ENCODE measurements at places on chromosomes 1 and 21. TPM values are rescaled to one million over a fixed set of nuclear protein-coding genes. Genes with fewer than 3 reads are reported as not detected.

DNA sequence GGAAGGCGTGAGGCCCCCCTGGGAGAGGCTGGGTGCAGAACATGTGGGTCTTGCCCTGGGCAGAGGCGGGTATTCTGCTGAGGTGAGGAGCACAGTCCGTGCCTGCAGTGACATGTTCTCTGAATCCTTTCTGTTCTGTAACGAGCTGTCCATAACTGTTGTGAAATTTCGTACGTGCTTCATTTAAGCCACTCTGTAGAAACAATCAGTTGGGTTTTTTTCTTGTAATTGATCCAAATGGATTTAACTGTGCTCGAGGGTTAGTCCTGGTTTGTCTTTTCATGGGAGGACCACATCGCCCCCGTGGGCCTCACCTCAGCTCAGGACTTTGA is 45.4 kb upstream of the DIP2A start:
- no peak overlapping the region for H3K27ac ChIP-seq
- DNase-seq, result no peak
- H3K36me3 ChIP-seq, result peaks cover 7% of the 10 kb centered on the region
- no peak overlapping the region for H3K4me3 ChIP-seq
- H3K4me1 ChIP-seq, result no peaks in the 10 kb centered on the region
- H3K27me3 ChIP-seq, result no peaks in the 10 kb centered on the region

ZNF670 gene
- 8.0 TPM for total RNA-seq

PRKAB2 gene
- 14.1 TPM for total RNA-seq

MXRA8 gene
- total RNA-seq, result 308 TPM

TNNT2 gene
- 1.3 TPM for total RNA-seq

SSX2IP gene
- total RNA-seq, result 1.1 TPM

GRCh38 chr1:229383961-229384360 is 41.1 kb upstream of the CCSAP start:
- H3K4me3 ChIP-seq, result no peak overlapping the region
- H3K4me1 ChIP-seq, result no peaks in the 10 kb centered on the region
- DNase-seq, result no peak
- no peak overlapping the region for H3K27ac ChIP-seq

GRCh38 chr1:25668931-25669573 is 52.5 kb downstream of the MAN1C1 start:
- no peaks in the 10 kb centered on the region for H3K4me1 ChIP-seq
- H3K27ac ChIP-seq, result no peak overlapping the region
- H3K4me3 ChIP-seq, result no peak overlapping the region
- no peak for DNase-seq
- no peaks in the 10 kb centered on the region for H3K27me3 ChIP-seq
- no peaks in the 10 kb centered on the region for H3K36me3 ChIP-seq

DNA sequence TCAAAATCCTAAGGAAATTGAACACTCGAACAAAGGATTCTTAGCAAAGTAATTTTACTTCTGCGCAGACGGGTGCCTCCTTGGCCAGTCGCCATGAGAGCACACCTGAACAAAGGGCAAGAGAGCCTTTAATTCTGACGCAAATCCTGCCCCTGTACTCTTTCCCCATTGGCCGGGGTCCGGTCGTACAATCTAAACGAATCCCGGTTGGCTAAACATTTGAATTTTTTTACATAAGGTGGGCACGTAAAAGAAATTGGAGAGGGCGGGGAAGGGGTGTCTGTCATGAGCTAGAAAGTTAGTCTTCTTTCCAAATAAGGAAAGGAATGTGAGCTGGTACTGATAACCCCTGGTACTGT is 8.2 kb upstream of the IL22RA1 start:
- peak overlapping the region; percentile 34 for H3K4me3 ChIP-seq
- H3K27me3 ChIP-seq, result no peaks in the 10 kb centered on the region
- peak; percentile 92 for DNase-seq
- H3K4me1 ChIP-seq, result no peaks in the 10 kb centered on the region
- H3K27ac ChIP-seq, result peak overlapping the region; percentile 87

KIAA1614 gene
- total RNA-seq, result 4.3 TPM

GRCh38 chr1:181120924-181121323 is 32.4 kb downstream of the IER5 start:
- no peaks in the 10 kb centered on the region for H3K27me3 ChIP-seq
- no peaks in the 10 kb centered on the region for H3K36me3 ChIP-seq
- H3K27ac ChIP-seq, result peak overlapping the region; percentile 38
- H3K4me3 ChIP-seq, result no peak overlapping the region
- no peak for DNase-seq

CLDN17 gene
- not detected for total RNA-seq

CCSAP gene
- 13.5 TPM for total RNA-seq

GRCh38 chr1:77401384-77401783 is 119.6 kb downstream of the AK5 start:
- no peak for DNase-seq
- no peaks in the 10 kb centered on the region for H3K27me3 ChIP-seq
- H3K4me3 ChIP-seq, result no peak overlapping the region
- H3K4me1 ChIP-seq, result peaks cover 2% of the 10 kb centered on the region

OVAAL gene
- not detected for total RNA-seq

- no peaks in the 10 kb centered on the region for H3K27me3 ChIP-seq
- H3K27ac ChIP-seq, result no peak overlapping the region
- H3K4me1 ChIP-seq, result no peaks in the 10 kb centered on the region
- DNase-seq, result no peak
These were observed 6.0 kb upstream of the AGPAT3 start for GRCh38 chr21:43858806-43859648.

DNA sequence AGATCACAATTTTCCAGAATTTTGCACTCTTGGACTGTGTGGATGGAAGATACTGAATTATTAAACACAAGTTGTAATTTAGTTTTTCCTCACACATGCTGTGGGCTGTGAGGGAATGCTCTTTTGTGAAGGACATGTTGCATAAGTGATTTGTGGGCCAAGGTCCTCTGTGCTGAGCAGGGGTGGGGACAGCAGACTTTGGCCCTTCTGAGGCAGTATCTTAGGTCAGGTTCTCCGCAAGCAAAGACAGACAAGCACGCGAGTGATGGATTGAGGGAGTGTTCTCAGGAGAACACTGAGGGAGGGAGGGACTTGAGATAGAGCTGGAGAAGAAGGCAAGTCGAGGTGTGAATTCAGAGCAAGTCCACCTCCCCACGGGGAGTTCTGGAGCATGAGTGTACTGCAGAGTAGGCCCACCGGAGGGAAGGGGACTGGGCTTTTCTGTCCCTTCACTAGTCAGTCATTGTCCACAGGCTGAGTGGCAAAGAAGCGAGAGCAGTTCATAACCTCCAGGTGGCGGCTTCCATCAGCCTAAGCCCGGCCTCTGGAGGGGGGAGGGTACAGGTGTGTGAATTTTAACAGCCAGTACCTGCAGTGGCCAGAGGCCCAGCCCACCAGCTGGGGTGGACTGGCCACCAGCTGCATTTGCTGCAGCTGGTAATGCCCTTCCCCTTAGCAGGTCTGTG is 19.1 kb upstream of the CD101 start:
- H3K4me1 ChIP-seq, result no peaks in the 10 kb centered on the region
- no peaks in the 10 kb centered on the region for H3K36me3 ChIP-seq
- DNase-seq, result no peak
- H3K4me3 ChIP-seq, result no peak overlapping the region
- H3K27ac ChIP-seq, result no peak overlapping the region

DNA sequence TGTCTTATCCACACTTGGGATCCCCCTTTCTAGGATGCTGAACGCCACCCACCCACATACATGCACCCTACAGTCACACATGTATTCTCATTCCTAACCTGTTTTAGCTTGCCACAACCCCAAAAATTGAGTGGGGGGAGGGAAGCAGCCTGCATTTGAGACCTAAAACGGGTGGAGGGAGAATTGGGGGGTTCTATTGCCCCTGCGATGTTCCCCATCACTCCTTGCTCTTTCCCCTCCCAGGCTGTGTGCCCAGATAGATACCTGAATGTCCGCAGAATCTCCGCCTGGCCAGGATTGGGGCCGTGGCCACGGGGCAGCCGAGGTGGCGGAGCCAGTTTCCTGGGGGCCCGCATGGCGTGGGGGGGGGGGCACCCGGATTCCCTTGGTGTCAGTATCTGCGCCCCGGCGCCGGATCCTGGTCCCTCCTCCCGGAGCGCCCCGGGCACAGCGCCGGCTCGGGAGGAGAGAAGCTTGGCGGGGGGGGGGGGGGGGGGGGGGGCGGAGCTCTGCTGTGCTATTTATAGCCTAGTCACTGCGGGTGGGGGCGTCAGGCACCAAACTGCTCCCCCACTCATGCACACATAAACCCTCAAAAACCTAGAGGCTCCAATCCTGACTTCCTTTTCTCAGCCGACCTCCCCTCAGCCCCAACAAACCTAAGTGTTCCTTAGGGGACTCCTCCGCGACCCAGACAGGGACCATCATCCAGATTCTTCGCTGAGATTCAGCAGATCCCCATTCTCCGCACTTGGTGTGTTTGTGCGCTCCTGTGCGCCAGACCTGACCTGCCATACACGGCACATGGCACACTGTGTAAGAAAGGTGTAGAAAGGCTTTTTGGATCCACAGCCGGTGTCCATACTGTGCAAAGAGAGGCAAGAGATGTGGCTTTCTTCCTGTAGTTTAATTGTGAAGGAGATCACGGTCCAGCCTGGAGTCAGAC is 1.9 kb downstream of the ANKRD34A start:
- H3K36me3 ChIP-seq, result no peaks in the 10 kb centered on the region
- H3K4me1 ChIP-seq, result peaks cover 12% of the 10 kb centered on the region
- H3K27me3 ChIP-seq, result no peaks in the 10 kb centered on the region
- peak overlapping the region; percentile 80 for H3K4me3 ChIP-seq
- no peak for DNase-seq

DNA sequence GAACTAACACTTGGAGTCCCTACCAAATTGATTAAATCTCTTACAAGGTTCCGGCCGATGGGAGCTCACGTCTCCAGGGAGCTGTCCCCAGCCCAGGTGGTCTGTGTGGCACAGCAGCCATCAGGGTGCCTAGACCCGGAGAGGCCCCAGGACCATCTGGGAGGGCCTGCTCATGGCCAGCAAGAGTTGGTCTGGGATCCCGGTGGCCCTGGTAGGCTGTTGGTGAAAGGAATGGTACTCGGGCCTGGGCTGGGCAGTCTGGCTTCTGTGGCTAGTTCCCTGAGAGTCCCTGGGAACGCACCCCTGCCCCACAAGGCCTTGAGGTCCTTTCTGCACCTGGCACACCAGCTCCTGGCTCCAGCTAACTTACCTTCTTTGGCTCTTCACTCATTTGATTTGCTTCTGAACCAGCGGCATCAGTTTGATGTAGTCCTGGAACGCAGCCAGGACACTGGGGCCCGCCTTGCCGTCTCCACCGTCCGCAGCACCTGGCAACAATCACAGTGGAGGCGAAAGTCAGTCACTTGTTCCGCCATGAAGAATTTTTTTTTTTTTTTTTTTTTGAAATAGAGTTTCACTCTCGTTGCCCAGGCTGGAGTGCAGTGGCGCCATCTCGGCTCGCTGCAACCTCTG is 62.5 kb downstream of the SCCPDH start:
- no peaks in the 10 kb centered on the region for H3K27me3 ChIP-seq
- H3K4me3 ChIP-seq, result no peak overlapping the region
- DNase-seq, result no peak
- no peaks in the 10 kb centered on the region for H3K36me3 ChIP-seq
- no peak overlapping the region for H3K27ac ChIP-seq

- H3K4me3 ChIP-seq, result no peak overlapping the region
- no peak for DNase-seq
- H3K27me3 ChIP-seq, result no peaks in the 10 kb centered on the region
- H3K27ac ChIP-seq, result no peak overlapping the region
These were observed 184.9 kb downstream of the SEC16B start for GRCh38 chr1:177784936-177785335.

DNA sequence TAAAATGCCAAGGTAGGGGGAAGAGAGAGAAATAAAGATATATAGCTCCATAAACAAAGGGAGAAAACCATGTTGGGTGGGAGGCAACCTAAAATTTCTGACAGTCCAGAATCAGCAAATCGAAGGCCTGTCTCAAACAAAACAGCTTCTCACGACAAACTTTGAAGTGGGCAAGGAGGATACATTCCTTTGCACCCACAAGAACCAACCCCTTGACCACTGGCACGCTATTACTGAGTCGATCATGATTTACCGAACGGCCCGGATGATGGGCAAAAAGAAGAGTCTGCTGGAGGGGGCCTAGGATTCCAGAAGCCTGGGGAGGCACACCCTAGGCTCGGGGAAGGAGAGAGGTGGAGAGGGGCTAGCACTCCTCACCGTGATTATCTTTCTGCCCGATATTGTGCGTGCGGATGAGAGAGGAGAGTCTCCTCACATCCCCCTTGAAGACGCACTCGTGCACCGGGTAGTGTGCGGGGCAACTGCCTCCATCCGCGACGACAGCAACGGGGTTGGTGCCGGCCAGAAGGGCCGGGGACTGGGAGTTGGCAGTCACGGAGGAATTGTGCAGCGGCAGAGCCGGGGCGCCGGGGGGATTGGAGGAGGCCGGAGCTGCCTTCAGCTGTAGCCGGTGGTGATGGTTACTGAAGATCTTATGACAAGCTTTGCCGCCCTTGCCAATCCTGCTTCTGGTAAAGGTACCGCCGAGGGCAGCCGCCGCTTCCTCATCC is 756 bp downstream of the ANKRD13C start:
- H3K36me3 ChIP-seq, result no peaks in the 10 kb centered on the region
- no peaks in the 10 kb centered on the region for H3K27me3 ChIP-seq
- no peak for DNase-seq
- H3K4me3 ChIP-seq, result peak overlapping the region; percentile 74
- H3K27ac ChIP-seq, result peak overlapping the region; percentile 89
- no peaks in the 10 kb centered on the region for H3K4me1 ChIP-seq

DNA sequence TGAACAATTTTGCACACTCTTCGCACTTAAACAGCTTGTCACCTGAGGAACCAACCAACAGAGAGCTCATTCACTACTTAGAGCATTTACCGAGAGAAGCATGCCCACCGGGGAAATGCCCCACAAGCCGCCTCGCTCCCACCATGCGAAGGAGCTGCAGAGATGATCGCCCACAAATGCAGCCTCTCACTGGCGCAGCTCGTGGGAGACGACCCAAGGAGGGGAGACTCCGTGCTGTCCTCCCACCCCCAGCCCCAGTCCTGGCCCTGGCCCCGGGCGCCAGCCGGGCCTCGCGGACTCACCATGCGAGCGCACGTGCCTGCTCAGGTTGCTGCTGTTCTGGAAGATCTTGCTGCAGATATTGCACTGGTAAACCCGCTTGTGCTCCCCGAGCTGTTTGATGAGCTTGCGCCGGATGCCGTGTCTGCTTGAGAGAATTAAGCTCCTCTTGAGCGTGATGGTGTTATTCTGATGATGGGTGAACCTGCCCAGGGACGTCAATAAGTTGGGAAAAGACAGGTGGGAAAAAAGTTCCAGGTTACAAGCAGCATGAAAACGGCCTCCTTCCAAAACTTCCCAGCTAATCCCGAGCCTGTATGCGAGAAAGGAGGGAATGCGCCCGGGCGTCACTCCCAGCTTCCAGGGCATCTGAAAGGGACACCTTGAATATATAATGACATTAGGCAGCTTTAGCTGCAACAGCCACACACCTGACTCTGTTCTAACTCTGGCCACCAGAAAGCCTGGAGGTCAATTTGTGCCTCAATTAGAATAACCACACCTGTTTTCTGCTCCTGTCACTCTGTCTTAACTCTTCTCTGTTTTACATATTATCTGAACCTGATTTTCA is 42.8 kb downstream of the PRDM15 start:
- no peak overlapping the region for H3K4me3 ChIP-seq
- H3K4me1 ChIP-seq, result no peaks in the 10 kb centered on the region
- H3K36me3 ChIP-seq, result no peaks in the 10 kb centered on the region
- no peaks in the 10 kb centered on the region for H3K27me3 ChIP-seq
- DNase-seq, result no peak
- no peak overlapping the region for H3K27ac ChIP-seq
